ENCODE measurements at places on chromosomes 5 and 9.

DNA sequence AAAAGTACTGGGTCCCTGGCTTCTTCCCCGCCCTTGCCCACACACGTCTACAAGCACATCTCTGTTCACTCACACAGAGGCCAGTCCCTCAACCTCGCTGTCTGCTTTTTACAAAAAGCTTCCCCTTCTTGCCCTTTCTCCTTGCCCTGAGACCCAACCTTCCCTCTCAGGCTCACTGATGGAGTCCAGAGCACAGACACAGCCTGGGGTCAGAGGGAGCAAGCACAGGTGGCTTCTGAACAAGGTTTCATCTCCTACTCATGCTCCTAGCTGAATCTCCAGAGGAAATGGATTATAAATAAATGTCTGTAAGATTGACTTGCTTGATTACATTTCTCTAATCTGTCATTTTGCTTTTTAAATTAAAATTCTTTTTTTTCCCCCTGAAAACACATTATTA, 101.8 kb downstream of the ICE1 start:
- no peak for DNase-seq

- DNase-seq, result no peak
Measured at GRCh38 chr9:22863736-22864135, 417.1 kb downstream of the DMRTA1 start.

DNA sequence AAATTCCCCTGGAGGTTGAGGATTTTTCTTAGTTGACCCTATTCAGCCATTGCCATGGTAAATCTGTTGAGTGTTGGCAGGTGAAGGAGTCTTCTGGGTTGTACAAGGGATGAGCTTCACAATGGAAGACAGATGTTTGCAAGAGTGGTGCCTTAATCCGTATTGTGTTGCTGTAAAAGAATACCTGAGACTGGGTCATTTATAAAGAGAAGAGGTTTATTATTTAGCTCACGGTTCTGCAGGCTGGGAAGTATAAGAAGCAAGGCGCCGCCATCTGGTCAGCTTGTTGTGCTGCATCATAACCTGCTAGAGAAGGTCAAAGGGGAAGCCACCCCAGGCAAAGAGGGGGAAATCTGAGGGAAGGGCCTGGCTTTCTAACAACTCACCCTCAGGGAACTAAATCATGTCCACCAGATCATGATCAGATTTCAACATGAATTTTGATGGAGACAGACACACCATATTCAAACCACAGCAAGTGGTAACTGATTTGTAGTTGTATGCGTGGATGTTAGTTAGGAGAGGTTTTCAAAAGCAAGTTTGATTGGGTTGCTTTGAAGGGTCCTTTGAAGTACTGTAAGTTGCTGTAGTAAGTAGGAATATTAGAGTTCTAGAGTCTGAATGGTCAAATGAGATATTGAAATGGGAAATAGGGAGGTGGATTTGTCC, 2.5 kb downstream of the TNPO1 start:
- no peak for DNase-seq

GRCh38 chr5:160286947-160287346, 25.4 kb downstream of the CCNJL start:
- DNase-seq, result no peak

- DNase-seq, result no peak
Measured at GRCh38 chr5:112239996-112240395, 179.1 kb downstream of the EPB41L4A start.

- DNase-seq, result no peak
Measured at GRCh38 chr5:72448368-72448767, 58.8 kb downstream of the ZNF366 start.

GRCh38 chr9:6894135-6894534, 136.4 kb downstream of the KDM4C start:
- no peak for DNase-seq

DNA sequence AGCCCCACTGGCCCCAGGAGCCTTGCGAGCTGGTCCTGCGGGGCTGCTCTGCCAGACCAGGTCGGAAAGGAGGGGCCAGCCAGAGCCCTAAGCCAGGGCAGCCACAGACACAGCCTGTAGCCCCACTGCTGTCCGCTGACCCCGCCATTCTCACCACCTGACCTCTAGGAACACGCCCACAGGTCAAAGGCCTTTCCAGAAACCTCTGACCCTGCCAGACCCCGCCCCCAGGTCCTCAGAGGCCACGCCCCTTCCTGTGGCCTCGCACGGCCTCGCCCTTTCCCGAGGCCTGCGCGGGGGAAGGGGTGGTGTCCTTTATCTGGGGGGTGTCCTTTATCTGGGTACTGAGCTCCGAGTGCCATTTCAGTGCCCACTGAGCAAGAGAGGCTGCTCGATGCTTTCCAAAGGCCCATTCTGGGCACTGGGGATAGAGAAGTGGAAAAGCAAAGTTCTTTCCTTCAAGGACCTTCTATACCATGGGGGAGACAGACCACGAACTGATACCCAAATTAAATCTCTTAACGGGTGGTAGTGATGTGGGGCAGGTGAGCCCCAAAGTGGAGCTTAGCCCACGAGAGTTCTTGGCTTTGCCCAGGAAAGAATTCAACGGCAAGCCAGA, 46.5 kb downstream of the P4HA2 start:
- DNase-seq, result no peak

GRCh38 chr5:95927927-95928723, 33.5 kb downstream of the ELL2 start:
- DNase-seq, result no peak

GRCh38 chr5:94771742-94772141, 153.3 kb downstream of the SLF1 start:
- DNase-seq, result no peak

- DNase-seq, result no peak
Measured at GRCh38 chr9:98989036-98990000, 45.6 kb downstream of the COL15A1 start.

DNA sequence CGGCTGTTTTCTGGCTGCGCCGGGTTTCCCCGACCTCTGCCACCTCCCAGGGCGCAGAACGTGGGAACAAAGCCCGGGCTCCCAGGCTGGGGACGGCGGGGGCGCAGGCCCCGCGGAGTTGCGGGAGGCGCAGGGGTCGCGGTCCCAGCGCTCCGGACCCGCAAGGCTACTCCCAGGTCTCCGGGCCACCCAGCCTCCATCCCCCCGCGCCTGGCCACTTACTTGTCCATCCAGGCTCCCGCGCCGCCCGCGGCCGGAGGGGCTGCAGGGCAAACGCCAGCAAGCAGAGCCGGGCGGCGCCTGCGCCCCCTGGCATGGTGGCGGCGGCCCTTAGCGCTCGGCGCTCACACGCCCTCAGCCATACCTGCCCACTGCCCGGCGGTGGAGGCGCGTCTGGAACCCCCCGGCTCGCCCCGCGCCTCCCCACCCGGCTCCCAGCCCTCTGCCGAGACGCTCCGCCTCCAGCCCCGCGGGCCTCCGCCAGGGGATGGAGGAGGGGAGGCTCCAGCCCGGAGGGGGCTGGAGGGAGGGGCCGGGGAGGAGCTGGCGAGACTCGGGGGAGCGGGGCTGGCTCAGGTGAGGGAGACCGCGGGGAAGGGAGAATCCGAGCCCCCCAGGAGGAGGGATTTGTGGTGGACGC, at the start of gene ADAM19:
ADAM19 (minus strand) TSS at position 395 of the 640 bp plus-strand sequence; CDS start at position 316, 79 bp downstream.
- peak; percentile 39 for DNase-seq

DNA sequence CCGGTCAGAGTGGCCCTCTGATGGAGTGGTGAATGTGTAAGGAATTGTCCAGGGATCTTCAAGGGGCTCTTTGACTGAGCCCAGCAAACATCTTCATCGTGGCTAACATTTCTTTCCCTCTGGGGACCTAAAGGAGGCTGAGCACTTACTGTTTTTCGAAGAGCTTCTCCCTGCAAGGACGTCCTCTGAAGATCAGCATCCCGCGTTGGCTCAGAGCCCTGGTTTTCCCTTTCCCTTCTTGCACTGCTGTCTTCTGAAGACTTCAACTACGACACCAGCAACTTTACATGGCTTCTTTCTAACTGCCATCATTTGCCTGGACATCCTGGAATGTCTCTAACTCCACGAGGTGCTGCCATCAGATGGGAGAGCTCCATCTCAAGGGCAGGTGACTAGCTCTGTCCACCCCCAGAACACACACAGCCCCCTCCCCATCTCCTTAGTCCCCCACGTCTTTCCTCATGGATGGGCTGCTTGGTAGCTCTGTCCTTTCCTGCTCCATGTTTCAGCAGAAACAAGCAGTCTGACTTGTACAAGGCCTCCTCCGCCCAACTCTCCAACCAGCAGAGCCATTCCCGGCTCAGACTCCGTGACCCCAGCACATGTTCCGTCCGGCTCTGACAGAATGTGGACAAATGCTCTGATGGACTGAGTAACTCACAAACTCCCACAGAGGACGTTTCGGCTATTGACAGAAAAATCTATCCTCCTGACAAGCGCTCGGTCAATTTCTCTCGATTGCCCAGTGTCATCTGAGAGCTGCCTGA, 17.1 kb downstream of the SHB start:
- DNase-seq, result no peak

DNA sequence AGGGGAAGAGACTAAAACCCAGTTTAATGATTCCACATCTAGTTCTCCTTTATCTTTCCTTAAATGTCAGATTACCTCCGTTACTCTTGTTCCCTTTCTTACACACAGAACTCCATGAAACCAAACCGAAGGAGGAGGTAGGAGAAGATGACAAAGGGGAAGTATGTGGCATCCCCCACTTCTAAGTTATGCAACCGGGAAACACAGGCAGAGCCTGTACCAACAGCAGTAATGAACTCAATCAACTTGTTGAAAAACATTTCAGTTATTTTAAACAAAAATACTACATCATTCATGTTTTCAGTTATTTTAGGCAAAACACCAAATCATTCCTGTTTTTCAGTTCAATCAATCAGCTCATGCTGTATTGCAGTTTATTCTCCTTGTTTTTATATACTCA, 101.8 kb downstream of the PCSK1 start:
- DNase-seq, result no peak

- no peak for DNase-seq
Measured at GRCh38 chr5:135112008-135112725, 78.1 kb upstream of the PITX1 start.

DNA sequence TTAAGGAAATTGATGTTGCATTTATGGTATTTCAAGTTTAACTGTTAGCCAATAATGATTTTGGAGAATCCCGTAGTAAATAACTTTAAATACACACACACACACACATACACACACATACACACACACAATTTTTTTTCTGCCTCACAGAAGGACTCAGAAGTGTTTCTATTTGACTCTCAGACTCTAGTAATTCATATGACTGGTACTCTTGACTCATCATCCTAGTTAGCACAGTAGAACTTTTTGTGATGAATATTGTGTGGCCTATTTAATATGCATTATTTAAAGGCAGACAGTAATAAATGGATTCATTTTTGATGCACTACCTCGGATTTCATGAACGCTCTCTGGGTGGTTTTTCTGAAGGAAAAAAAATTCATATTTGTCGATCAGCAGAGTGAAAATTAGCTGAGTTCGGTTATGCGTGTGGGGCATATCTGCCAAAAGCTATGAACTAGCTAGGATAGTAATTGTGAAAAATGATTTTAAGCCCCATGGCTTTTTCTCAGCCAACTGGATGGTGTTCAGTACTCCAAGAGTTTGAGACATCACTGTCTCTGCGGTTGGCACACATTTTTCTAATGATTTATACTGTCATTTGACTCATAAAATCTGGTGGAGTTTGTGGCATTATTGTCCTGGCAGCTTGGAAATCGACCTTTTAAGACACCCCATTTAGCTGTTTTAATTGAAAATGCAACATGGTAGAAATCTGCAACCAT, 102.2 kb downstream of the PCSK5 start:
- DNase-seq, result no peak

DNA sequence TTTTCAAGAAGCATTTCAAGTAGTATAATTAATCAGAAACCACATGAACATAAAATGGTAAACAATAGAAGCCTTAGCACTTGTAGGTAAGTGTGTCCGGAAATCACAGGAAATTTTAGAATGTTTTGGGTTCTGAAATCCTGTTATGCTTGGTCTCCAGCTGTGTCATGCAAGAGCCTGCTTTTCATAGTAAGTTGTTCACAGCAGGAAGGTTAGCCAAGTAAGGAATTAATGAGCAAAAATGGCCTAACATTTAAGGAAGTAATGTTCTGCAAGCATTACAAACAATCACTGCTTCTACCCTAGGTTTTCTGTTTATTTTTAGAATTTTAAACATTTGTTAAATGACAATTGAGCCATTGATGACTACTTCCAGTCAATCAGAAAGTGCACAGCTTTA, 669.5 kb downstream of the SLCO4C1 start:
- DNase-seq, result no peak

GRCh38 chr9:107243742-107244141, 39.3 kb upstream of the RAD23B start:
- DNase-seq, result no peak

- DNase-seq, result no peak
Measured at GRCh38 chr9:1960342-1961042, 54.7 kb upstream of the SMARCA2 start.

- no peak for DNase-seq
Measured at GRCh38 chr5:167280111-167280510, 1011.3 kb upstream of the WWC1 start.

DNA sequence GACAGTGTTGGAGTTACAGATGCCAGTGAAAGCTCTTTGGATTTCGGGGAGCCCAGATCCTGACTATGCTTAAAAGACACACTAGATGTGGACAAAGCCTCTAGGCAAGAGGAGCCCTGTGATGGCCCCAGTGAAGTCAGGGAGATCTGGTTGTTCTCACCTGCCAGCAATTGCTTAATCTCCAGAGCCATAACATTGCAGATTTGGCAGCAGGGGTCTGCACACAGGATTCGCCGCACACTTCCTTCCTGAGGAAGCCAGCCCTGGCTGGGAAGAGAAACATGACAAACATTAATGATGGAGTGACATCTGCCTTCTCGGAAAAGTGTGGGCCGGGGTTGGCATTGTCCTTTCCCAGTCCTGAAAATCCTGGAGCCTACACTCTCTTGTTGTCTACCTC, 65.2 kb upstream of the PHF24 start:
- no peak for DNase-seq

- DNase-seq, result no peak
Measured at GRCh38 chr5:139443831-139444453, 4.6 kb upstream of the DNAJC18 start.

GRCh38 chr5:82405618-82406204, 127.6 kb upstream of the RPS23 start:
- DNase-seq, result no peak

DNA sequence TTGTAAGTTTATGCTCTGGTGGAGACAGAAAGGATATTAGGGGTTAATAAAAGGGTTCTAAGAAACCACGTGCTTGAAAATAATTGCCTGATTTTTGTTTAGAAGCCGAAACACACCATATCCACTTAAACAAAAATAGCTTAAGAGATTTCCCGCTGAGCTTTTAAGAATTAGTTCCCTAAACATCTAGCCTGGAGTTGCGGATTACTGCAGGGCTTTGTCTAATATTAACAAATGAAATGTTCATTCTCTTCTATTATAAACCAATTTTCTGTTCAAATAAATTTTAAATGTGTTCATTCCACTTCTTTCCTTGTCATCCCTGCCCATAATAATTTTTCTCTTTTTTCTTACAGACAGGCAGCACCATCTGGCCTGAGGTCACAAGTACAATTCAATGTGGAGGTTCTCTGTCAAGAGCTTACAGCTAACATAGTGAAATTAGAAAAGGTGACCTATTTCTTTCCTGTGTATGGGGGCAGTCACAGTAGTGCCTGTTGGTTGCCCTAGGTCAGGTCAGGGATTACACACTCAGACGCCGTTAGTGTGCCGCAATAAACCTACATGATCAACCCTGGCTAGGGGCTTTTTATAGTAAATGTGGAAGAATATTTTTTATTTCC, 65.3 kb downstream of the GRAMD2B start:
- DNase-seq, result no peak
